Cardiac septum (tissue), 1 donor: ENCODE measurements at places on chromosomes 16 and 17. TPM values are rescaled to one million over a fixed set of nuclear protein-coding genes. Genes with fewer than 3 reads are reported as not detected.

The NPIPA5 gene
- total RNA-seq: 6.7 TPM

GRCh38 chr17:74361230-74362068 lies at the start of gene BTBD17:
TSS of gene BTBD17 (minus strand) at chr17:74361868. CDS start at chr17:74361819, 49 bp downstream.
- no peak for DNase-seq

DNA sequence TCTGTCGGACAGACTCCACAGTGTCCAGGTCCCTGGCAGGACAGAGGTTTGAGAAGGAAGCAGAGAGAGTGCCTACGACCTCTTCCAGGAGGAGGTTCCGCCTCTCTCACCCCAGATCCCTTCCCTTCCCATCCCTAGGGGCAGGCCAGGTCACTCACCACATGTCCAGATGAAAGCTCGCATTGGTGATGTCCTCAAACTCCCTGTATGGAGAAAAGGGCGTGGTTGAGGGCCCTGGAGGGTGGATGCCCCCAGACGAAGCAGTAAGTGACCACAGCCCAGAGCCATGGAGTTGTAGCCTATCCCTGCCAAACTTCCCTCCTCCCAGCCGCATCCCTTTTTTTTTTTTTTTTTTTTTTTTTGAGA lies 3.4 kb downstream of the UNC13D start:
- DNase-seq: no peak

DNA sequence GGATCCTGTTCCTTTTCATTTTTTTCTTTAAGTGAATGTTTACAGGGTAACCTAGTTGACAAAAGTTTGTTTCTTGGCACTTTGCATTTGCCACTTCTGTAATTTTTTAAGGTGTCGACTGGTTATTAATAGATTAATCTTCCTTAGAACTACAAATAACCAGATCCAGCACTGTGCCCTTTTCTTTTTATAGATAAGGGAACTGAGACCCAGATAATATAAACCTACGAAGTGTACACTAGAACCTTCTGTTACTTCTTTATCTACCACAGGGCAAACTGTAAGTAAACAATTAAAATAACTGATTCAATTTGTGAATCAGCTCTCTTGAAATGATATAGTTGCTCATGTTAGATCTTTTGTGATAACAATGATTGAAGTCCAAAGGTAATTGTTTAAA lies 55.4 kb downstream of the NLK start:
- no peak for DNase-seq

- no peak for DNase-seq
Measured at GRCh38 chr16:72705801-72706200, 342.1 kb downstream of the ZFHX3 start.
